ENCODE measurements at places on chromosomes 16 and 17.
A peak's percentile ranks its signal among the peaks of the same experiment; 100 is the strongest.

- DNase-seq, result no peak
Observed at GRCh38 chr17:16005636-16006035, 6.0 kb downstream of the TTC19 start.

DNA sequence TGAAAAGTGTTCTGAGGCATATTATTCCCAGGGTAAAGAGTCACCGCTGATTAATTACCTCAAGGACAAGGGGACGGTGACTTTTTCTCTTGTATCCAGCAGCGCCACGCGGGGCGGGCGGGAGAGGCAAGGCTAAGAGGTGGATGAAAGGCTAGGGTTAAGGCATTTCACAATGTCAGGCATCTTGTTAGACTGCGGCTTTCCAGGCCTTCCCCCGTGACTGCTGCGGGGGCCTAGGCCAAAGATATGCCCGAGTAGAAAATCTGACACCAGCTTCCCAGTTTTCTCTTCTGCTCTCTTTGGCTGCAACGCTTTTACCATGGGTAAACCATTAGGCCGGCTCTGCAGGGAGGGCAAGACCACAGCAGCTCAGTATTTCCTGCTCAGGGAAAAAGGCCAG lies 698.2 kb downstream of the MAF start:
- no peak for DNase-seq

GRCh38 chr16:59339871-59340270 lies 605.8 kb upstream of the GOT2 start:
- peak; percentile 18 for DNase-seq

GRCh38 chr17:51147650-51148049 lies 5.7 kb upstream of the NME1 start:
- DNase-seq, result no peak

- DNase-seq, result no peak
Observed at GRCh38 chr17:71111934-71112333, 942.6 kb downstream of the KCNJ2 start.

DNA sequence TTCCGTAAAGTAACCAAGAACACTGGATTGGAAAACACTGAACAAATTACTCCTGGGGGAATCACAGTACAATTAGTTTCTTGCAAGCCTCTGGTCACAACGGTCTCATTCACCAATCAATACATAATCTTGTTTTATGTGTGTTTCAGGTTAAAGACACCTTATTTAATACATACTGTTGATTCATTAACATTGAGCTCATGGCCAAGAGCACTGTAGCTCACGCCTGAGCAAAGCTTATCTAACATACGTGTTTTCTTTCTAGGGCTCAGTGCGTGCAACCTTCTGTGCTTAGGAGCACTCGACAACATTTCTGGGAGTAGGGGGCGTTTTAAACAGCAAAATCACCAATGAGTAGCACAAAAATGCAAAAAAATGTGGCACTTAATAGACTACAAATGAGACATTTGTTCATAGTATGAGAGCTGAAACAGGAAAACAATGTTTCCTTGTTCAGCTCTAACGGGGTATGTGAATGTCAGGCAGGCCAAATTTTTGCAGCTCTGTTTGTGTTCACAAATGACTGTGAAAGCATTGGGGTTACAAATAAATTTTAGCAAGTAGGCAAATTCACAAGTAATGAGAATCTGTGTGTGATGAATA lies 206.2 kb downstream of the CNTNAP4 start:
- no peak for DNase-seq

GRCh38 chr17:75642182-75642783 lies 9.0 kb downstream of the SMIM5 start:
- peak; percentile 38 for DNase-seq

DNA sequence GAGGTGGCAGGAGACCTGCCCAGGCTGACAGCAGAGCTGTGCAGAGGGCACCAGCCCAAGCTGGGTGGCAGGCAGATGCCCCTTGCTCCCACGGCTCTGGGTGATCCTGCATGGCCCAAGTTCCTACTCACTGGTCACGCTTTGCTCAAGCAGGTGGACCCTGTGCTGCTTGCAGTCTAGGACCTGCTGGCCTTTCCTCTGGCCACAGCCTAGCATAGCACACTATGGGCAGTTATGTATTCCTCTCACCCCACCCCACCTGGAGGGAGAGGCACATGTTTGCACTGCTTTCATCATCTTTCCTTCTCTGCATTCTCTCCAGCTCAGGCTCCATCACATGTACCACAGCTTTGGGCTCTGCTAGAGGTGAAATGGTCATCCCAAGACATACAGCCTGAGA lies 19.6 kb upstream of the SREBF1 start:
- DNase-seq, result no peak

DNA sequence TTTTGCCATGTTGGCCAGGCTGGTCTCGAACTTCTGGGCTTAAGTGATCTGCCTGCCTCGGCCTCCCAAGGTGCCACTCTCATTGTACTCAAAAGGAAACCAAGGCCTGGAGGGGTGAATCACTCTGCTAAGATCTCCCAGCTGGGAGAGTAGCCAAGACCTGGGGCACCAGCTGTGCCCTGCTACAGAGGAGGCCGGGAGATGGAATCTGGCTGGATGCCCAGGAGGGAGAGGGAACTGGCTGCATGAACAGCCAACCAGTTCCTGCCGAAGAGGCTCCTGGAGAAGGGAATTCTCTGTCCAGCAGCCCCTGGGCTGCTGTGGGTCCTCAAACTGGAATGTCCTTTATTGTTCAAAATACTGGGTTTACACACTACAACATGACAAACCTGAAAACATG lies 238.7 kb upstream of the CIBAR2 start:
- no peak for DNase-seq

DNA sequence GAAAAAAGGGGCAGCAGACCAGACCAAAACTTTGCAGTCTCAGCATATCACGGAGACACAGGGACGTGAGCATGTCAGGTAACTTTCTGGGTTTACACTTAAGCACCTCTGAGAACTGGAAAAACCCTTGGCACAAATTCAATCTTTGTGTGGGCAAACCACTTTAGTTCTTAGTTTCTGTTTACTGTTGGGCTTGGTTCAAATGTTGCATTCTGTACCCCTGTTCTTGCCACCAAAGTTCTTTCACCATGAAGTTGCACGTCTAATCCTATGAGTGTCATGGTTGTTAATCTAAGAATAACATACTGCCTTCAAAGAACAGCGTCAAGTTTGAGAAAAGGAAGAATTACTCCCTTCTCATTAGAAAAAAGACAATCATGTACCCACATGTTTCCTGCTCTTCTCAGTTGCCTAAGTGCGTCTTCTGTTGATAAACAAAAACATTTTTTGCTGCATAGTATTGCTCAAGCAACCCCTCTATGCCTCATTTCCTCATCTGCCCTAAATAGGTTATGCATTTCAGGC lies 11.6 kb downstream of the KRT33A start:
- DNase-seq, result no peak

- DNase-seq, result no peak
Observed at GRCh38 chr17:19449656-19450055, 38.6 kb downstream of the RNF112 start.

GRCh38 chr17:79565606-79566250 lies 45.1 kb downstream of the RBFOX3 start:
- DNase-seq, result no peak

DNA sequence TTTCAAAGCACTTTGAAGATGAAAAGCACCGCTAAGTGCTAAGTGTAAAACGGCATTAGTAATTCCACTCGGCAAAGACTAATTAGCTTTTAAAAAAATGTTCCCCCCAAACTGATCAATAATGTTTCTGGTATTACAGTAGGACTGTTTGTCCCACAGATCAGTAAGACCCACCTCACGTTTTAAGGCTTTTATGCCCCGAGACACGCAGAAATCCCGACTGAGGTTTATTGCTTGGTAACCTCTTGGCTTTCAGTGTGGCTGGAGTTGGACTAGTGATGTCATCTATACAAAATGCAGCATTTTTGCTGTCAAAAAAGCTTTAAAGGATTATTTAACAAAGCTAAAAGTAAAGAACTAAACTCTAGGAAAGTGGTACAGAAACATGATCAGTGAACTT lies 414.6 kb upstream of the PSMD7 start:
- no peak for DNase-seq

- DNase-seq, result no peak
Observed at GRCh38 chr16:72182976-72183375, 11.0 kb upstream of the PMFBP1 start.

DNA sequence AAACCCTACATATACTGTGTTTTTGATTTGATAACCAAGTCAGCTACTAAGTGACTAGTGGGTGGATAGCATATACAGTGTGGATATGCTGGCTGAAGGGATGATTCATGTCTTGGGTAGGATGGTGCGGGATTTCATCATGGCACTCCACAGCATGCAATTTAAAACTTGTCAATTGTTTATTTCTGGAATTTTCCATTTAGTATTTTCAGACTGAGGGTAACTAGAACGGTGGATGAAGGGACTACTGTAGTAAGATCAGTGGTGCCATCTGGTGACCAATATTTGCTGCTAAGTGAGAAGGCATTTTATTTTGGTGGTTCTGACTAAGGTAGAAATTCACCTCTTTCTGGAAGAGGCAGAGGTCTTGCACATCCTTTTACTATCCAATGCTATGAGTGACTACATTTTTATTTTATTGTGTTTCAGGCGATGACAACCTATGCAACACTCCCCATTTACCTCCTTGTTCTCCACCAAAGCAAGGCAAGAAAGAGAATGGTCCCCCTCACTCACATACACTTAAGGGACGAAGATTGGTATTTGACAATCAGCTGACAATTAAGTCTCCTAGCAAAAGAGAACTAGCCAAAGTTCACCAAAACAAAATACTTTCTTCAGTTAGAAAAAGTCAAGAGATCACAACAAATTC lies 3.1 kb downstream of the CDC6 start:
- DNase-seq, result peak; percentile 58

DNA sequence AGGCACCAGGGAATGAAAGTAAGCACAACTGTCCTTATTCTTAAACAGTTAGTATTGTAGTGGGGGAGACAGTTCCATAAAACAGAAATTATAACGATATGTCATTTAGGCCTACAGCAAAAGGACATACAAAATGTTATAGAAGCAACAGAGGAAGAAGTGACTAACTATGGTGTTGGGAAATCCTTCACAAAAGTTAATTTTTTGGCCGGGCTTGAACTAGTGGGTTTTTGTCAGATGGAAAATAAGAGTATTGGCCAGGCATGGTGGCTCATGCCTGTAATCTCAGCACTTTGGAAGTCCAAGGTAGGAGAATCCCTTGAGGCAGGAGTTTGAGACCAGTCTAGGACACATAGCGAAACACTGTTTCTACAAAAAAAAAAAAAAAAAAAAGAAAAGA lies 127.8 kb downstream of the SSH2 start:
- DNase-seq, result no peak

DNA sequence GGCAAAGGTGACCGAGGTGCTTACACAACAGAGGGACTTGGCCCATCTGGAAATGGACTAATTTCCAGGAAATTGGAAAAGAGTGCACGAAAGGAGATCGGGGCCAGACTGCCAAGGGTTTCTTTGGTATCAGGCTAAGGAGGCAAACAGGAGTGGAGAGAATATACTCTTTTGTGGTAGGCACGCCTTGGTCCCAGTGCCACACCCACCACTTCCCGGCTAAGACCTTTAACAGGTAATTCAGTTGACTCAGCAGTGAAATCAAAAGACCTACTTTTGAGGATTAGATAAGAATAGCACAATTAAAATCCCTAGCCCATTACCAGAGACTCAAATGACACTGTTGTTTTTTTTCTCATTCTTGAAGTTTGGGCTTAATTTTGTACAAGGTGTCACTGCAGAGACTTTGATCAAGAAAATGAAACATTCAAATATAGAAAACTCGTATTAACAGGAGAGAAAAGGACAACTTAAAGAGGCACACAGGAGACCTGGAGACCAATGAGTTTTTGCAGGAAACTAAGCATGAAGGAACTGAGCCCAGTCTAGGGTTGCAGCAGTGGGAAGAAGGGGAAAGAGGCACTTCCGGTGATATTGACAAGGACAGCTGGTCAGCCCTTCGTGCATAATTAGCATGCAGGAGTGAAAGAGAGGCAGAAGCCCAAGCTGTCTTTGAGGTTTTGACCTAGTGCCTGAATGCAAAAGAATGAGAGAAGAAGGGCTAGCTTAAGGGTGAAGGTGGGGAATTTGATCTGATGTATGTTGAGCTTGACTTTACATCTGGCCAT lies 265.5 kb upstream of the CCL2 start:
- no peak for DNase-seq

DNA sequence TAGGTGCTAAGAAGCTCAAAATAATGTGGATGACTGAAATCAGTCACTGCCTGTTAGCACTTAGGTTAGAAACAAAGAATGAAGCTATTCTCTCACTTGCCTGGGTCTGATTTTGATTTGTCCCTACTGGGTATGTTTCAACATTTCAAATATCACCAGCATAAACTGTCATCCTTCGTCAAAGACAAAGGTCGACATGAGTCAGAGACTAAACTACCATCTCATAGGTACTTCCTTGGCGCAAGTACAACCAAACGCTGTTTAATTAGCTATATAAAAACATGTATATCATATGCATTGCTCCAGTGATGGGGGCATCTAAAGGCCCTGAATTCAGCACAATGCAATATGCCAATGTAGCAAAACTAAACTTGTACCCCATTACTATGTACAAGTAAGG lies 4.0 kb downstream of the AKTIP start:
- DNase-seq, result no peak

- DNase-seq, result no peak
Observed at GRCh38 chr17:18326039-18326438, 10.9 kb downstream of the SMCR8 start.

DNA sequence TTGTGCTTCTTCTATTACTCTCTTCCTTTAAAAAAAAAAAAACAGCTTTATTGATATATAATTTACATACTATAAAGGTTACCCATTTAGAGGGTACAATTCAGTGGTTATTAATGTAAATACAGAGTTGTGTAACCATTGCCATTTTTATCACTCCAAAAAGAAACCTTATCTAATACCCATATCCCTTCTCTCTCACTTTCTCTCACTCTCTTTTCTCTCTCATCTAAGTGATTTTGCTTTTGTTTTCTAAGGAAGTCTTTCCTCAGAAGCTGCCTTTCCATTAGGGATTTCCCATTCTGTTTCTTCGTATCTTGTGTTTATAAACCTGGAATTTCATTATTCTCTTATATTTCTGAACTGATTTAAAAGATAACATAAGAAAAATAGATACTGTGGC lies 55.5 kb downstream of the NFAT5 start:
- no peak for DNase-seq

DNA sequence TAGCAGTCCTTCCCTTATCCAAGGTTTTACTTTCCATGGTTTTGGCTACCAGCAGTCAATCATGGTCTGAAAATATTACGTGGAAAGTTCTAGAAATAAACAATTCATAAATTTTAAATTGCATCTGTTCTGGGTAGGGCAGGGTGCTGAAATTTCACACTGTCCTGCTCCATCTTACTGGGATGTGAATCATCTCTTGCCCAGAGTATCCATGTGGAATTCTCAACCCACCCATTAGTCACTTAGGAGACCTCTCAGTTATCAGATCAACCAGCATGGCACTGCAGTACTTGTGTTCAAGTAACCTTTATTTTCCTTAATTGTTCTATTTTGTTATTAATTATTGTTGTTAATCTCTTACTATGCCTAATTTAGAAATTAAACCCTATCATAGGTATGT lies 202.8 kb upstream of the CPHXL start:
- DNase-seq, result no peak

DNA sequence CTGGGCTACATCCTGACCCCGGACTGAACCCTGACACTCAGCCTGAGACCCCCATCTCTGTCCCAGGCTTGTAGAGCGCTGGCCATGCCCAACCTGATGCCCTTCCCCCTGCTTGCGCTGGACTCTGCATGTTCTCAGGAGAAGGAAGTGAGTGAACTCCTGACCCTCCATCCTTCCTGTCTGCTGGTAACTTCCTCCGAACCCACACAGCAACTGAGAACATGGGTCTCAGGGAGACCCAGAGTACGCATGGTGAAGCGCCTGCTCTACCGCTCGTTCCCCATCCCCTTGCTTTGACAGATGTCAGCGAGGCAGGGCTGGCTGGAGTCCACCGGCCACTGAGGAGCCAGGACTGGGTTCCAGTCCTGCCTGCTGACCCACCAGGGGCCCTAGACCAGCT lies 6.1 kb downstream of the CAMKK1 start:
- no peak for DNase-seq
